Breast epithelium (tissue), 4 donors: ENCODE measurements at places on chromosomes 16 and 17. TPM values are rescaled to one million over a fixed set of nuclear protein-coding genes. Genes with fewer than 3 reads are reported as not detected.
A peak's percentile ranks its signal among the peaks of the same experiment; 100 is the strongest.

KRT27 gene
- total RNA-seq: not detected

ABCA9 gene
- 92.7 TPM for total RNA-seq

PRCD gene
- 4.9 TPM for total RNA-seq

KRTAP4-9 gene
- total RNA-seq: not detected

CACNA1H gene
- 2.5 TPM for total RNA-seq

SLC5A2 gene
- 0.98 TPM for total RNA-seq

TOP2A gene
- total RNA-seq: 2.0 TPM

PDIA2 gene
- not detected for total RNA-seq

KRTAP9-9 gene
- not detected for total RNA-seq

DNA sequence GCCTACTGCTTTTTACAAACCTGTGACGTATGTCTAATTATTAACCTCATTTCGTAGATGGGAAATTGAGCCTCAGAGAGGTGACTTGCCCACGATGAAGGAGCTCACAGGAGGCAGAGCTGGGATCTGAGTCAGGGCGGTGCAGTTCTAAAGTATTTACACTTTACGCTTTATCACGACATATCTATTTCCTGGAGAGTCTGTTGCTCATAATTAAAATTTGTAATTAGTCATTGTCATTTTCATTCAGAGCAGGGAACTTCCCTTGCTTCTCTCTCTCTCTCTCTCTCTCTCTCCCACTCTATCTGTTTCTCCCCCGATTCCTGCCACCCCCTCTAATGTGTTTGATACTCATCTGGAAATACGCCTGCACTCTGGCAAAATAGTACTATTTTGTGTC, 5.9 kb downstream of the SLC5A11 start:
- no peak for DNase-seq
- H3K4me1 ChIP-seq: no peaks in the 10 kb centered on the region
- H3K27ac ChIP-seq: peak overlapping the region; percentile 8

GRCh38 chr16:47695756-47696155, 234.6 kb downstream of the PHKB start:
- no peak overlapping the region for H3K27ac ChIP-seq
- peaks cover 8% of the 10 kb centered on the region for H3K36me3 ChIP-seq
- no peak for DNase-seq
- H3K4me1 ChIP-seq: no peaks in the 10 kb centered on the region
- H3K4me3 ChIP-seq: no peak overlapping the region
- H3K27me3 ChIP-seq: no peaks in the 10 kb centered on the region

DNA sequence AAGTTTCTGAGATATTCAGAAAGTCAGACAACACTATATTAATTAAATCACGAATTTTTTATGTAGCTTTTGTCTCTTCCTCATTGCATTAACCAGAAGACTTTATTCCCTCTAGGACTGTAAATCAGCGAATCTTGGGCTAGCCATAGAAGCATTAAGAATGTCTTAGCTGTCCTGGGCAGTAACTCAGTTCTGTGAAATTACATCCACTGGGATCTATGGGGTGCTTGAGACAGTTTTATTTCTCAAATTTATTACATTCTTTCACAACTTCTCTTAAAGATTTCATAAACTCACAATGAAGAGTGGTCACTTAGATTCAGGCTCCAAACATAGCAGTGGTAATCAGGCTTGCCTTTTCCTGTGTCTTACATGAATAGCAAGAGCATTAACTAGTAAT, 1153.4 kb downstream of the CDH8 start:
- H3K36me3 ChIP-seq: no peaks in the 10 kb centered on the region
- H3K27ac ChIP-seq: no peak overlapping the region
- H3K4me1 ChIP-seq: no peaks in the 10 kb centered on the region
- no peak for DNase-seq

DNA sequence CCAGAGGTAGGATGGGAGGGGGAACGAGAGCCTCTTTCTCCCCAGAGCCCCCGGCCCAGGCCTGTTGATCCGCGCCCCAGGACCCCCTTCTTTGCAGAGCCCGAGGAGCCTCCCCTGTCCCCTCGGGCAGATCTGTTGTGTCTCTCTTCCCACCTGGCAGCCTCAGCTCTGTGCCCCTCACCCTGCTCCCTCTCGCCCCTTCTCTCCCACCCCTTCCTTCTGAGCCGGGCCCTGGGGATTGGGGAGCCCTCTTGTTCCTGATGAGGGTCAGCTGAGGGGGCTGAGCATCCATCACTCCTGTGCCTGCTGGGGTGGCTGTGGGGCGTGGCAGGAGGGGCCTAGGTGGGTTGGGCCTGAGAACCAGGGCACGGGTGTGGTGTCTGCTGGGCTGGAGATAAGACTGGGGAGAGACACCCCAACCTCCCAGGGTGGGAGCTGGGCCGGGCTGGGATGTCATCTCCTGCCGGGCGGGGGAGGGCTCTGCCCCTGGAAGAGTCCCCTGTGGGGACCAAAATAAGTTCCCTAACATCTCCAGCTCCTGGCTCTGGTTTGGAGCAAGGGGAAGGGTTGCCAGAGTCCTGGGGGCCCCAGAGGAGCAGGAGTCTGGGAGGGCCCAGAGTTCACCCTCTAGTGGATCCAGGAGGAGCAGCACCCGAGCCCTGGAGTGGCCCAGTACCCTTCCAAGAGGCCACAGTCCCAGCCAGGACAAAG, 65.4 kb downstream of the MRC2 start:
- H3K27me3 ChIP-seq: no peaks in the 10 kb centered on the region
- H3K27ac ChIP-seq: no peak overlapping the region
- DNase-seq: no peak

- H3K4me1 ChIP-seq: peaks cover 17% of the 10 kb centered on the region
- H3K4me3 ChIP-seq: no peak overlapping the region
- no peaks in the 10 kb centered on the region for H3K27me3 ChIP-seq
- no peak for DNase-seq
- no peaks in the 10 kb centered on the region for H3K36me3 ChIP-seq
Observed at GRCh38 chr16:87463722-87464690, 28.8 kb downstream of the ZCCHC14 start.

- H3K36me3 ChIP-seq: no peaks in the 10 kb centered on the region
- no peak overlapping the region for H3K27ac ChIP-seq
- H3K4me1 ChIP-seq: no peaks in the 10 kb centered on the region
- H3K4me3 ChIP-seq: no peak overlapping the region
Observed at GRCh38 chr17:49466436-49466835, 28.7 kb upstream of the NGFR start.

DNA sequence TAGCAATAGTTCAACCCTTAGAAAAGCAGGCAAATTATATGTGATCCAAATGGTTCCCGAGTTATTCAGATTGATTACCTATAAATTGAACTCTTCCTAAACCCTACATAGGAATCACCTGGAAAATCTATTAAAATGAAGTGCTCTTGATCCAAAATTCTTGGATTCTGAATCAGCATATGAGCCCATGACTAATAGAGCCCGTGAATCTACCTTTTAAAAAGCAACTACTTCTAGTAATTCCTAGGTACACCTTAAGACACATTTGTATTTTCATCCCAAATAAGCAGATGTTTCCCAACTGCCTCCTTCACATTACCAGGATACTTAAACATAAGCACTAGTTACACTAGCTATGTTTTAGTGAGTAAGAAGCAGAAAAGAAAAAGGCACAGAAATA, 1171.0 kb upstream of the GOT2 start:
- no peak for DNase-seq
- no peaks in the 10 kb centered on the region for H3K36me3 ChIP-seq
- no peak overlapping the region for H3K4me3 ChIP-seq
- no peak overlapping the region for H3K27ac ChIP-seq

GRCh38 chr17:80968602-80969029, 23.0 kb upstream of the CHMP6 start:
- H3K27me3 ChIP-seq: no peaks in the 10 kb centered on the region
- H3K36me3 ChIP-seq: no peaks in the 10 kb centered on the region
- peaks cover 3% of the 10 kb centered on the region for H3K4me1 ChIP-seq
- H3K4me3 ChIP-seq: no peak overlapping the region
- H3K27ac ChIP-seq: no peak overlapping the region

- H3K27ac ChIP-seq: no peak overlapping the region
- H3K27me3 ChIP-seq: no peaks in the 10 kb centered on the region
- no peak overlapping the region for H3K4me3 ChIP-seq
- no peaks in the 10 kb centered on the region for H3K4me1 ChIP-seq
- peak; percentile 14 for DNase-seq
Observed at GRCh38 chr17:83185023-83186002, 105.9 kb downstream of the METRNL start.

GRCh38 chr16:49437344-49437743, 63.7 kb downstream of the C16orf78 start:
- no peak for DNase-seq
- H3K4me3 ChIP-seq: no peak overlapping the region
- H3K4me1 ChIP-seq: no peaks in the 10 kb centered on the region

DNA sequence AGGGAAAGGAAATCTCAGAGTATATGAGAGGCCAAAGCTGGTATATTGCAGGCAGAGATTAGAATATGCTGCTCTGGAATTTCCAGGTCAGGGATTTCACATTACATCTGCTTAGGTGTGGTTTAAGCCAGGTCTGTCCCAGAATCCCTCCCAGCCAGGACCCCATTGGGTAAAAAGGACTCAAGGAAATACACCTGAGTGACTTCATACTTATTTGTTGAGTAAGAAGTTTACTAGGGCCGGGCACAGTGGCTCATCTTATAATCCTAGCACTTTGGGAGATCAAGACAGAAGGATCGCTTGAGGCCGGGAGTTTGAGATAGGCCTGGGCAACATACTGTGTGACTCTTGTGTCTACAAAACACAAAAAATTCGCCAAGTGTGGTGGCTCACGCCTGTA, 7.2 kb downstream of the PIPOX start:
- no peak overlapping the region for H3K27ac ChIP-seq
- no peaks in the 10 kb centered on the region for H3K4me1 ChIP-seq
- no peaks in the 10 kb centered on the region for H3K27me3 ChIP-seq
- no peak overlapping the region for H3K4me3 ChIP-seq
- DNase-seq: no peak

- peaks cover 17% of the 10 kb centered on the region for H3K36me3 ChIP-seq
- peak overlapping the region; percentile 39 for H3K27ac ChIP-seq
- H3K4me3 ChIP-seq: peak overlapping the region; percentile 40
- DNase-seq: no peak
Observed at GRCh38 chr17:29571883-29572681, 3.6 kb downstream of the TP53I13 start.

GRCh38 chr16:47463771-47464624, 2.9 kb downstream of the PHKB start:
- no peak overlapping the region for H3K4me3 ChIP-seq
- no peaks in the 10 kb centered on the region for H3K27me3 ChIP-seq
- peak overlapping the region; percentile 26 for H3K27ac ChIP-seq
- no peaks in the 10 kb centered on the region for H3K36me3 ChIP-seq
- DNase-seq: no peak

GRCh38 chr17:57281887-57282286, 25.6 kb downstream of the MSI2 start:
- DNase-seq: no peak
- H3K27ac ChIP-seq: no peak overlapping the region
- H3K27me3 ChIP-seq: no peaks in the 10 kb centered on the region
- H3K4me3 ChIP-seq: no peak overlapping the region
- H3K36me3 ChIP-seq: no peaks in the 10 kb centered on the region

- H3K27ac ChIP-seq: no peak overlapping the region
- no peaks in the 10 kb centered on the region for H3K4me1 ChIP-seq
- H3K27me3 ChIP-seq: peaks cover 53% of the 10 kb centered on the region
Observed at GRCh38 chr17:81648707-81649085, 7.6 kb downstream of the PDE6G start.

- no peak for DNase-seq
- H3K27ac ChIP-seq: peak overlapping the region; percentile 14
- H3K27me3 ChIP-seq: peaks cover 18% of the 10 kb centered on the region
- H3K4me1 ChIP-seq: no peaks in the 10 kb centered on the region
- no peaks in the 10 kb centered on the region for H3K36me3 ChIP-seq
- H3K4me3 ChIP-seq: no peak overlapping the region
Observed at GRCh38 chr17:48295362-48296288, 134.4 kb downstream of the SKAP1 start.

GRCh38 chr16:50395763-50396710, 27.2 kb upstream of the BRD7 start:
- no peak overlapping the region for H3K4me3 ChIP-seq
- no peaks in the 10 kb centered on the region for H3K4me1 ChIP-seq
- no peaks in the 10 kb centered on the region for H3K27me3 ChIP-seq
- no peak for DNase-seq
- no peak overlapping the region for H3K27ac ChIP-seq

DNA sequence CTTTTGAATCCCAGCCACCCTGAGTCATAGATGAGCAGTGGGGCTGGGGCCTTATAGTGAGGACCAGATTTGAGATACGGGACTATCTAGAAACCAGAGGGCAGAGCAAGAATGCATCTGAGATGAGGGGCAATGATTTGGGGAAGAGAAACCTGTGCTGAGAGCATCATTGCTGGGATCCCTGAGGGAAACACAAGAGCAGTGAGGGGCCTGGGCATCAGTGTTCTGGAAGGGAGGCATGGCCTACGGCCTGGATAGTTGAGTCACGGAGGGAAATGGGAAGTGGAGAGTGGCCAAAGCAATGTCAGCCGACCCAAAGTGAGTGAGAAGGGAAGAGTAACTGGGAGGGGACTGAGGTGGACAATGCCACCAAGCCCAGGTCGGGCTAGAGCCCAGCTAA, 5.2 kb downstream of the CAMTA2 start:
- no peaks in the 10 kb centered on the region for H3K4me1 ChIP-seq
- H3K4me3 ChIP-seq: no peak overlapping the region
- no peak overlapping the region for H3K27ac ChIP-seq
- H3K36me3 ChIP-seq: peaks cover under 1% of the 10 kb centered on the region
- no peaks in the 10 kb centered on the region for H3K27me3 ChIP-seq
- no peak for DNase-seq

DNA sequence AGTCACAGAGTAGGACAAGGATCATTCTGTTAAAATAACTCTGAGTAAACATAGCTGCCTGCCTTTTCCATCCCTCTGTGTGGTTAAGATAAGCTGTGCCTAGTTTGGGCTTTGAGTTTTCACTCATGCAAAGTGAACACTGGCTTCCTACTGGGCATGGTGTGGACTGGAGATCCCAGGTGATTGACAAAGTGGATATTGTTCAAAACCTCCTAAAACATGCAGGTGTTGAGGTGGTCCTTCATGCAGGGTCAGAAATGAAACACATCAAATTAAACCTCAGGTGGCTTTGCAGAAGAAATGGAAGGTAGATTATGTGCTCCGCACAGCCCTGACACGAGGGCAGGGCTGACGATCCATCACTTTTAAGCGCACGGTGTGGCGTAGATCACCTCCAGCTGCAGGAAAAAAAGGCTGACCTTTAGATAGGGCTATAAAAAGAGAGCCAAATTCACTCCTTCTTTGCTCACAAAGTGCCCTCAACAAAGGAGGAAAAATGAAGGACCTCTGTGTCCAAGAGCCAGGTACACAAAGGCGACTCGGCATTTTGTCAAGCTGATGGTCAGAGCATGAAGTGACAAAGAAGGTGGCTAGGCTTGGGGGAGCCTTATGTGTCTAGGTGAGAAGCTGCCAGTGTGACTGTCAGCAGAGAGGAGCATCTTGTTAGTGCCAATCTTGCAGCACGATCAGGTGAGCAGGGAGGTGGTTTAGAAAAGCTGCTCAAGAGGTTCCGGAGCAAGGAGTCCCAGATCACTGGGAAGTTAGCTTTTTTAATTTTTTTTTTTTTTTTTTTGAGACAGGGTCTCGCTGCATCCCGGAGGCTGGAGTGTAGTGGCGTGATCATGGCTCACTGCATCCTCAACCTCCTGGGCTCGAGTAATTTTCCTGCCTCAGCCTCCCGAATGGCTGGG, 19.9 kb upstream of the ITPRIPL2 start:
- H3K4me1 ChIP-seq: no peaks in the 10 kb centered on the region
- H3K27me3 ChIP-seq: no peaks in the 10 kb centered on the region
- no peak overlapping the region for H3K27ac ChIP-seq
